ENCODE measurements at places on chromosomes 13 and 19. TPM values are rescaled to one million over a fixed set of nuclear protein-coding genes. Genes with fewer than 3 reads are reported as not detected.
A peak's percentile ranks its signal among the peaks of the same experiment; 100 is the strongest.

DNA sequence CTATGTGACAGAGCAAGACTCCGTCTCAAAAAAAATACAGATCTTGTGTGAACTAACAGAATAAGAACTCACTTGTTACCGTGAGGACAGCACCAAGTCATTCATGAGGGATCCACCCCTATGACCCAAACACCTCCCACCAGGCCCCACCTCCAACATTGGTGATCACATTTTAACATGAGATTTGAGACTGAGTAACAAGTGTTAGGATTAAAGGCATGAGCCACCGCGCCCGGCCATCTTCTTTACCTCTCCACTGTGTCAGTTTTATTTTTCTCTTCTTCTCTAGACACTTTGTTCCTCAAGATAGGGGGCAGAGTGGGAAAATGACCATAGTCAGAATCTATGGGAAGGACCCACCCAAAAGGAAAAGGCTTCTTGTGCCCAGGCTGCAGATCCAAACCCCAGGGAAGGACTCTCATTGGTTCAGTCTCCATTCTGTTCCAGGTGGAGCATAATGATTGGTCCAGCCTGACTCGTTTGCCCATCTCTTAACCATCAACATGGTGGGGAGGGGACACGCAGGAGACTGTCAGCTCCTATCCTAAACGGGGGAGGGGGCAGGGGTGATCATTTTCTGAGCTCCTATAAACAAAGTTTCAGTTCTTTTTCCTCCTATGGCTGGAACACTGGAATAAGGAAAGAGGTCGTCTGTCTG, 1.3 kb upstream of the CALM3 start:
- DNase-seq, result no peak

PSG2 gene
- polyA plus RNA-seq, result 0.29 TPM

S1PR4 gene
- not detected for polyA plus RNA-seq

DNA sequence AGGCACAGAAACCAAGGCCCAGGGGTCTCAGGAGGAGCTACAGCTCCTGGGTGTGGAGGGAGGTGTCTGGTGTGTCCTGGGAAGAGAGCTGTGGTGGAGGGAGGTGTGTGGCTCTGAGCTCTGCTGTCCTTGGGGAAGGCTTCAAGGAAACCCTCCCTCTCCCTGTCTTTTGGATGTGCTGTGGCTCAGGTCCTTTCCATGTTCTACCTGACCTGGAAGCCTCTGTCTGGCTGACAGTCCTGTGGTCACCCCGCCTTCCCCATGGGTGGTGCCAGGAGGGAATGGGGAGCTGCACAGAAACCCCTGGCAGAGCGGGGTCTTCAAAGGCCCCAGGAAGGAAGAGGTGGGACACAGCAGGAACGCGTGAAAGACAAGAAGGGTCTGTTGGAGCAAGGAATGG, 617 bp upstream of the CEACAM7 start:
- no peak for DNase-seq

DNA sequence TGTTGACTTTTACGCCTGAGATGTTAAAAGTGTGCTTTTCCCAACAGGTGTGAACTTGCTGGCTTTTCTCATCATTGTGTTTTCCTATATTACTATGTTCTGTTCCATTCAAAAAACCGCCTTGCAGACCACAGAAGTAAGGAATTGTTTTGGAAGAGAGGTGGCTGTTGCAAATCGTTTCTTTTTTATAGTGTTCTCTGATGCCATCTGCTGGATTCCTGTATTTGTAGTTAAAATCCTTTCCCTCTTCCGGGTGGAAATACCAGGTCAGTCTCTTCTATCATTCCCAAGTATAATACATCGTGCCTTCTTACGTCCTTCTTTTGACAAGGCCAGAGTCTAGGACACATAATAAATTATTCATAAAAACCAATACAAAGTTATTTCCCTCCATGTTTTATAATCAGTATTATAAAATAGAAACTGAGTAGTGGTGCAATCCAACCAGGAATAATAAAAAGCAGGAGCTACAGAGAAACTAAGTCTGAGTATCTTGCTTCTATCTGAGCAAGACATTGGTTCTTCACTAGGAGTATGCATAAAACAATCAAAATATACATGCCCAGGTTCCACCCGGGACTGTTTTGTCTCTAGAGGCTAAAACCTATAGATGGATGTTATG, 57.9 kb downstream of the RXFP2 start:
- peak; percentile 55 for DNase-seq

DNA sequence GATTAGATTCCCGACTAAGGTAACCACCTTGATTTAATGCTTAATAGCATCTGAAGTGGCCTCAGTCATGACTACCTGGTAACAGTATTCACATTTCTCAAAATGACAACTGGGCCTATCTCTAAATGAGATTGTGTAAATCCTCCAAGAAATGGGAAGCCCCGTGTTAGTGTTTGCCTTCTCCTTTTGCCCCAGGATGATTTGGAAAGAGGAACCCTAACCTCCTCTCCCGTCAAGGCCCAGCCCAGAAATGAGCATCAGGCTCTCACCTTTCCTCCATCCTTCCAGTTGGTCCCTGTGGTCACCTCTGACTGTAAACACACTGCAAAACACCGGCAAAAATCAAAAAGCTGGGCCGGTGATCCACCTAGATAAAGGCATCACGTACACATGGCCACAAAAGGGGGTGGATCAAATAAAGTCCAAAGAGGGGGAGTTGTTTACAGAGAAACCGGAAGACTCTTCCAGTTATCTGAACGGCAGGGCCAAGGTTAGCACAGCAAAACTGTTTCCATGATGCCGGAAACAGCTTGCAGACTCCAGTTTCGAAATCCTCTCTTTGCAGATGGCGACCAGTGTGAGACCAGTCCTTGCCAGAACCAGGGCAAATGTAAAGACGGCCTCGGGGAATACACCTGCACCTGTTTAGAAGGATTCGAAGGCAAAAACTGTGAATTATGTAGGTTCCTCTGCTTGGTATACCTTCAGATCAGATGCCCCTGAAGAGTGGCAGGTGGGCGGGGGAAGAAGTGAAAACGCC, 16.4 kb downstream of the F10 start:
- DNase-seq, result no peak

NAT14 gene
- 40.9 TPM for polyA plus RNA-seq

ZNF677 gene
- polyA plus RNA-seq, result 6.0 TPM

RNF113B gene
- not detected for polyA plus RNA-seq

MUC16 gene
- polyA plus RNA-seq, result not detected

DNA sequence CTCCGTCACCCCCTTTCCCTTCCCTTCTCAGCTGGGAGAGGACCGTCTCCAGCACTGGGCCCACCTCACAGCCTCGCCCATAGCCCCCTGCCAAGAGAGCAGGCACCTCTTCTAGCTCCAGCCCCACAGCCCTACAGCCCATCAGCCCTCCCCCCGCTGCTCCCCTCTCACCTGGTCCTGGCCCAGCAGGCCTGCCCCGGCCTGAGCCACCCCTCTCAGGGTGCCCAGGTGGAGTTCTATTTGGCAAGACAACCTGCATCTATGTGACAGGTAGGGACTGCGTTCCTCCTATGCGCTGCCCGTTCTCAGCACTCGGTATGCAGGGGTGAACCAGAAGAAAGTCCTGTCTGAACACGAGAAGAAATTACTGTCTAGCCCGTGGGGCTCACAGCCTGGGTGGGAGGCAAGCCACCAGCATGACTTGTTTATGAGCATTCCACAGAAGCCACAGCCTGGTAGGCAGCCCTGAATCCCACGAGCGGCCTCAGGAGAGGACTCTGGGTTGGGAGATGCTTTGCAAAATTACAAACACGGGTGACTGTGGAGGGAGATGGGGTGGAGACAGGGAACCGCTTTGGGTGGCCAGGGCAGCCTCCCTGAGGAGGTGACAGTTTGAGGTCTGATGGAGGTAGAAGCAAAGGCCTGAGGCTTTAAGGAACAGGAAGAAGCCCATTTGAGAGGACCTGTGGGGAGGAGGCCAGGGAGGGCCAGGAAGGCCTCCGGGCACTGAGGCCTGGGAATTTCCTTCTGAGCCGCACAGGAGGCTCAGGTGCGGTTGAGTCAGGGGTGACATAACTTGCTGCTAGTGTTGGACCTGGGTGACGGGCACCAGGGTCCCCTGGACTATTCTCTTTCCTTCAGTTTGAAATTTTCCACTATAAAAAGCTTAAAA, 1.2 kb upstream of the PLEKHF1 start:
- peak; percentile 33 for DNase-seq

DNA sequence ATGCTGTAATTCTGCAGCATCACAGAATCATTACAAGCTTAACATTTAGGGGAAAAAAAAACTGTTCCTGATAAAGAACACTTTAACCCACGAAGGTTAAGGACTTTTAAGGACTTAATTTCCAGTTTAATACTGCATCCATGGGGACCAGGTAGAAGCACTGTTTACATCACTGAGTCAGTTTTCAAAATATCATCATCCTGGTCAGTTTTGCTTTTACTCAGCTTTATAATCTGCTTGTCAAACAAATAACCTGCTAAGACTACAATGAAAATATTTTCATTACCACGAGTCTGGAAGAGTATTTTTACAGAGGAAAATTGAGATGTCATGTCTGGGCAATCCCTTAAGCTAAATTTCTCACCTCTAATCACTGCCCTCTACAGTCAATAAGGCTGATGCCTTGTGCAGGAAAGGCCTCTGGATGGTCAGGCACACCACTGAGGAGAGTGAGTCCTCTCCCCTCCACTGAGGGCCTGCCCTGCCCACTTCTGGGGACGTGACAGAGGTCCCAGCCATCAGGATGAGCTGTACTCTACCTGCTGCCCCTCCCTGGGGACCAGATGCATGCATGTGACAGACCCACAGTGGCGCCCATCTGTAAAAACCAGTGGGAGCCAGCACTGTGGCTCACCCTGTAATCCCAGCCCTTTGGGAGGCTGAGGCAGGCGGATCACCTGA, 31.0 kb downstream of the FOXO1 start:
- DNase-seq, result no peak

- no peak for DNase-seq
Observed at GRCh38 chr19:478236-478903, 17.5 kb upstream of the SHC2 start.

GRCh38 chr19:29564574-29565005, 38.8 kb downstream of the VSTM2B start:
- no peak for DNase-seq

DNA sequence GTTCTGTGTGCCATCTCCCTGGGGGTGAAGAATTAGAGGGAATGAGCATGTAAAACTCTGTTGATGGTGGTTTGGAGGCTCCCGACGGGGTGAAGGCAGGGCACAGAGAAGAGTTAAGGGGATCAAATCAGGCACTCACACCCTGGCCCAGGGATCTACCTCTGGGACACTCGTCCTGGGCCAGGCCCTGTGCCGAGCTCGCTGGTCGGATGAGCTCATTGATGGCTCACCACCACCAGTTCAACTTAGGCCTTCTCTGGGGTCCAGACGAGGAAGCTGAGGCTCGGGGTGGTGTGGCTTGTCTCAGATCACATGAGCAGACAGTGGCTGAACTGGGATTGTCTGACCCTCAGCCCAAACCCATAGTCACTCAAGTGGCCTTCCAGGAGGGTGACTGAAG, 1.6 kb downstream of the NACC1 start:
- no peak for DNase-seq

GRCh38 chr13:113297370-113298042, 467 bp downstream of the LAMP1 start:
- no peak for DNase-seq

DNA sequence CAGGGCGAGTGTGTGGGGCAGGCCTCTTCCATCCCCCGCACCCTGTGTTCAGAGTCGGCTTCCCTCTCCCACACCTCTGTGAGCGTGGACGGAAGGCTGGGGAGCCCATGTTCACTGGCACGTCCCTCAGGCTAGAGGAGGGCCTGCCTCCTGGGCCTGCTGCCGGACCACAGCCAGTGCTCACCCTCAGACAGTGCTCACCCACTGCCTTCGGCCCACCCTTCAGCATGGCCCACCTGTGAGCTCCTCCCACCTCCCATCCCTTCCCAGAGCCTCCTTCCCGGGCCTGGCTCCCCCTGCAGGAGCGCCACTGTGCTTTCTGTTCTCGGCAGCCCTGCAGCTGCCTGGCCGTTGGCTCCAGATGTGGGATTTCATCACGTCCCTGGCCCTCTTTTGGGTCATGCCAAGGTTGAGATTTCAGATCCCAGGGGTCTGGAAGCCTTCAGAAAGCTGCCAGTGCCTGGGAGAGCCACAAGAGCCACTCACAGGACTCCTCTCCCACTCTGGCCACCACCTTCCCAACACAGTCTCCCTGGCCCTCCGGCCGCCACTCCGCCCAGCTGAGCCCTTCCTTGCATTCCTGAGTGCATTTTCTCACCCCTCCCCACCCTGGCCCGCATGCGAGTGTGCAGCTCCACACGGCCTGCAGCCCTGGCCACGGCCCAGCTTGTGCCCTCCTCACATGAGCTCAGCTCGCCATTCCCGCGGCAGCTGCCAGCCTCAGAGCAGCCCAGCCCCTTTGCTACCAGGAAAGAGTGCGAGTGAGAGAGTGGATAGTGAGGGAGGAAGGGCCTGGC, 25.3 kb downstream of the CAPN12 start:
- no peak for DNase-seq

DNA sequence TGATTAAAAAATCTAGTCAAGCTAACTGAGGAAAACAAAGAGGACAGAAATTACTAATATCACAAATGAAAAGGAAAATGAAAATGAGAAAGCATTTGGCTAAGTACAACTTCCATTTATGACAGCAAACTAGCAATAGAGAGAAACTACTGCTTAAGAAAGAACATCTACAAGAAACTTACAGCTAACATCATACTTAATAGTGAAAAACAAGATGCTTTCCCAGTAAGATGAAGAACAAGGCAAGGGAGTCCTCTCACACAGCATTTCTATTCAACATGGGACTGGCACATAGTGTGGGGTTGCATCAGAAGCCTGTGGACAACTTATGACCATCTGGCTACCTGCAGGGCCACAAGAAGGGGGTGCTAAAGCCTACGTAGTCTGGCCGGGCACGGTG, 39.3 kb downstream of the ZNF44 start:
- DNase-seq, result no peak

DNA sequence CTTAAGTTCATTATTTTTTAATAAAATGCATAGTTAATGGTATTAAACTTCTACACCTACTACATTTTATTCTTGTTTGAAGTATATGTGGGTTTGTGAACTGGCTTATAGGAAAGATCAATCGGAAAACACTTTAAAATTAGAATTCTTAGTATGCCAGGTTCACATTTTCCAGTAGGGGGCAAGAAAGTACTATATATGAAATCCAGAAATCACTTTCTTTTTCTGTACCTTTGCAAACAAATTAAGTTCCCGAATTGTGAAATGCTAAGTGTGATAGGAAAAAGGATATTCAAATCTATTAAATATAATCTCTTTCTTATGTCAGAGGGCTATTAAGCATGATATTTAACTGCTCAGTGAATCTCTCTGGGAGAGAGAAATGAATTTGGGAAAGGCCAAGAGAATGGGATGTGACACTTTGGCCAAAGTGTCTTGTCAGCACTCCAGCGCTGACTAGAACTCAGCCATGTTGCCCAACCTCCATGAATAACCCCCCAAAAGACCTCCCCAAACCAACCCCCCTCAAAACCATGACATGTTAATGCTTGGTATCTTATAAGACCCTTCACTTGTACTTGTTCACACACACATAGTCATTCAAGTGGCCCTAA, 122.6 kb upstream of the SLC10A2 start:
- no peak for DNase-seq

Data from IMR-90 (cell line).